ENCODE measurements at places on chromosomes 2 and 18. TPM values are rescaled to one million over a fixed set of nuclear protein-coding genes. Genes with fewer than 3 reads are reported as not detected.
A peak's percentile ranks its signal among the peaks of the same experiment; 100 is the strongest.

Gene PCARE
- total RNA-seq = 3.3 TPM

GRCh38 chr2:46002507-46002883 lies 294.7 kb upstream of the EPAS1 start:
- DNase-seq = peak; percentile 24

DNA sequence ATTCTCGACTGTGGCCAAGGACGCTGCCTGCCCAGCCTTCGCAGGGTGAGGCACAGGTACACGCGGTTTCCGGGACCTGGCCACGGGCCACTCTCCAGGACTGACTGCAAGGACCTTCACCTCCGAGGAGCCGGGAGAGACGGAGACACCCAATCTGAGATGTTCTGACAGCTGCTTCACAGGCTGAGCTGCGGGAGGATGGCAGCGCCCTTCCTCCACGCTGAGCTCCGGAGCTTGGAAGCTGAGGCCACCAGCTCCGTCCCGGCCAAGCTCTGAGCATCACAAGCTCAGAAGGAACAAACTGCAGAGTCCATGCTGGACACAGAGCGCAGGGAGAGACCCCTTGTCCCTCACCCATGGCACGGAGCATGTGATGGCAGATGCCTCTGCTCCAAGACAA lies 71.1 kb upstream of the CTDP1 start:
- no peak for DNase-seq

Gene EPB41L3
- 50.1 TPM for total RNA-seq

GRCh38 chr18:23307567-23308295 lies 145.4 kb upstream of the RIOK3 start:
- DNase-seq = no peak

Gene PROKR1
- total RNA-seq = 1.0 TPM

DNA sequence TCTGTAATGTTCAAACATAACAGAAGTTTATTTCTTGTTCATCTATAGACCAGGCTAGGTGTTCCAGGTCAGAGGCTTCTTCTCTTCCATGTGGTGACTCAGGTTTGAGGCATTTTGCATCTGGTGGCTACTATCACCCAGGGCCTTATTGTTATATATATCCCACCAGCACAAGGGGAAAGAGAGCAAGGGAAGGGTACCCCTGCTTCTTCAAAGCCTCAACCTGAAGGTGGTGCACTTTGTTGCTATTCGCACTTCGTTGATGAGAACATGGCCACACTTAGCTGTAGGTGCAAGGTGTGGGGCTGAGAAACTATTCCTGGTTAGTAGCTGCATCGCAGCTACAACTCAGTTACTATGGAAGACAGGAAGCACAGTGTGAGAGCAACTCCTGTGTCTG lies 27.4 kb upstream of the SLC3A1 start:
- no peak for DNase-seq

Gene GATA6
- total RNA-seq = 2.2 TPM

Gene PKP4
- total RNA-seq = 52.1 TPM

Gene EFR3B
- total RNA-seq = 6.1 TPM

GRCh38 chr18:49650426-49650891 lies 88.6 kb downstream of the LIPG start:
- DNase-seq = no peak

- peak; percentile 98 for DNase-seq
Measured at GRCh38 chr2:46666044-46666679, 186.8 kb downstream of the TMEM247 start.

Gene FOXD4L1
- not detected for total RNA-seq

DNA sequence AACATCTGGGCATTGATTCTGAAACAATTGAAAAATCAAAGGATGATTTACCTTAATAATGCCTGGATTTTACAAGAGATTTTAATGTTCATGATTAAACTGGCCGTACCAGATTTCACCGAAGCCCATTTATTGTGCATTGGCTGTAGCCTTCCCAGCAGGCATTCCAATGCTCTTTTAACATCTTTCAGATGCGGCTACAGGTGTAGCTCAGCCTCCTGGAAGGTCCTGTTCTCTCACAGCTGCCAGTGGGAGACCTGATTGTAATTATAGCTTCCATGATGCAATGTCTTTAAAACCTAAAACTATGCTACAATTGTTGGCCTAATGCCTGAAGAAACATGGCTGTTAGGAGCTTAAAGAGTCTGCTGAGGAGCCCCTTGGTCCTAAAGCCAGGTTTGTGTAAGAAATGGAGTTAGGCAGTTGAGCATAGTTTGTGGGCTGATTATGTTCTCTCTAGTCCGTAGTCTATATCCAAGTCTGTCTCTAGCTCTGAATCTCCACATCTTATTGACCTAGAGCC lies 147.4 kb downstream of the CERS6 start:
- DNase-seq = peak; percentile 52

DNA sequence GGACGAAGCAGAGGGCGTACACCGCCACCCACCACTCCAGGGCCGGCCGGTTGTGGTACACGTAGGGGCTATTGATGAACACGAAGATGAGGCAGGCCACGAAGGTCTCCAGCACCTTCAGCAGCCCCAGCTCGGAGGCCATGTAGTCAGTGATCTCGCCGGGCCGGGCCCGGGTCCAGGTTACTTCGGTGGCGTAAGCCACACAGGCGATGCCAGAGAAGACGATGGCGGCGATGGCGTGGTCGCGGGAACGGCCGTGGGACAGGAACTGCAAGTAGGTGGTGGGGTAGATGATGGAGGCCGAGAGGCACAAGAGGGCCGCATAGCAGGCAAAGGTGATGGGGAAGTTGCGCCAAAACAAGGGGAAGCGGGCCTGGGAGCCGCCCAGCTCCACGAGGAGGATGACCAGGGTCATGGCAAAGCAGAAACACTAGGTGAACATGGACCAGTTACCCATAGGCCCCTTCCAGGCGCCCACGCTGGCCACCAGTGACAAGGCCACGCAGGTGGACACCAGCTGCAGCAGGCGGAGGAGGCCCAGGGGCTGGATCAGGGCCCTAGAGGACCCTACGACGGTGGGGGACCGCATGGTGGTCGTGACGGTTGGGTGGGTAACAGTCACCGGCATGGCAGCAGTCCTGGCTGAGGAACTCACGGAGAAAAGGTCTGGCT lies 128.4 kb upstream of the FAM98A start:
- no peak for DNase-seq

DNA sequence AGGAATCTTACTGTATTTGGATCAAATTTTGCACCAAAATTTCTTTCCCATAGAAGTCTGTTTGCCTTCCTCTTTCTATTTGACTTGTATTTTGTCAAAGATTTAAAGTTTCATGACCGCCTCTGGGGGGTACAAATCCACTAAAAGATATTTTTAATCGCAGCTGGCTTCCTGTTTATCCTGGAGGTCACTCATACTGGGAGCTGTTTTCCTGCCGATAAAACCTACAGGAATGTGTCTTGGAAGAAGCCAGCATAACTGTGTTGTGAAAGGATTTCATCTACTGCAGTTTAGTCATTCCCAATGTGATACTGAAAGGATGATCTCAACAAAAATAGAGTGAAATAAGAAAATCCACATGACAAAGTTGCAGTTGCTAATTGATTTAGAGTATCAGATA lies 184.0 kb downstream of the RIT2 start:
- peak; percentile 4 for DNase-seq

DNA sequence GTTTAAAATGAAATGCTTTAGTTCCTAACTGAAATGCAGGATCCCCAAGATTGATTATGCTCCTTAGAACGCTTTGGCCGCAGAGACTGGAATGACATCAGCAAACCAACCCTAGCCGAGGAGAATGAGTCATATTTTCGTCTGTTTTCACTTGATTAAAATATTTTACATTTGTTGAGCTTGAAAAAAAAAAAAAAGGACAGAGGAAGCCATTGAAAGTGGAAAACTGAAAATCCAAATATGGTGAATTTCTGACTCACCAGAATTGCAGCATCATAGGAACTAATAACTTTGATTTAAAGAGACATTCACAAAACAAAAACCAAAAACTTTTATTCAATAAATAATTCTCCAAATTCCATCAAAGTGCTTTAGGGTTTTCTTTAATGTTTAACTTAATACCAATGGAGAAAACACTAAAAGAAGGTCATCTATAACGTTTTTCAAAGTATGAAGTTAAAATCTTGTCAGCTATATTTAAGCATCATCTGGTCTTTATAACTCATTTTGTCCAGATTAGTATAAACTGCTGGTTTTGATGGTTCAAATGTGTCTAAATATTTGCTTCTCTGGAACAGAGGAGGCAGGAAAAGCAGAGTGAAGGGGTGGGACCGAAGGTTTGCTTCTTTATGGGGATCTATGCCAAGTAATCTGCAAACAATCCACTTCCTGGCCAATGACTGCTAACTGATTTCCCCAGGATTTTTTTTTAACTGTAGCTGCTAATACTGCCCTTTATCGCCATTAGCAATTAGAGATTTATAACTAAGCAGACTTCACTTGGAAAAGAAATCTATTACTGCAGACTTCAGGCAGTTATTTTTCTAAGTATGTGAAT lies 30.9 kb upstream of the COL5A2 start:
- DNase-seq = peak; percentile 86

Gene CCDC85A
- 7.5 TPM for total RNA-seq

Gene GPR35
- 1.1 TPM for total RNA-seq

GRCh38 chr18:50558948-50559751 lies 737 bp upstream of the MAPK4 start:
- no peak for DNase-seq

GRCh38 chr2:43743706-43744105 lies 30.1 kb upstream of the DYNC2LI1 start:
- DNase-seq = no peak

Gene LIMS1
- 79.4 TPM for total RNA-seq

Gene DLX2
- total RNA-seq = 0.72 TPM

- DNase-seq = no peak
Measured at GRCh38 chr18:8602040-8602439, 7.2 kb upstream of the RAB12 start.

- DNase-seq = no peak
Measured at GRCh38 chr18:58373481-58373880, 255.4 kb downstream of the ALPK2 start.

DNA sequence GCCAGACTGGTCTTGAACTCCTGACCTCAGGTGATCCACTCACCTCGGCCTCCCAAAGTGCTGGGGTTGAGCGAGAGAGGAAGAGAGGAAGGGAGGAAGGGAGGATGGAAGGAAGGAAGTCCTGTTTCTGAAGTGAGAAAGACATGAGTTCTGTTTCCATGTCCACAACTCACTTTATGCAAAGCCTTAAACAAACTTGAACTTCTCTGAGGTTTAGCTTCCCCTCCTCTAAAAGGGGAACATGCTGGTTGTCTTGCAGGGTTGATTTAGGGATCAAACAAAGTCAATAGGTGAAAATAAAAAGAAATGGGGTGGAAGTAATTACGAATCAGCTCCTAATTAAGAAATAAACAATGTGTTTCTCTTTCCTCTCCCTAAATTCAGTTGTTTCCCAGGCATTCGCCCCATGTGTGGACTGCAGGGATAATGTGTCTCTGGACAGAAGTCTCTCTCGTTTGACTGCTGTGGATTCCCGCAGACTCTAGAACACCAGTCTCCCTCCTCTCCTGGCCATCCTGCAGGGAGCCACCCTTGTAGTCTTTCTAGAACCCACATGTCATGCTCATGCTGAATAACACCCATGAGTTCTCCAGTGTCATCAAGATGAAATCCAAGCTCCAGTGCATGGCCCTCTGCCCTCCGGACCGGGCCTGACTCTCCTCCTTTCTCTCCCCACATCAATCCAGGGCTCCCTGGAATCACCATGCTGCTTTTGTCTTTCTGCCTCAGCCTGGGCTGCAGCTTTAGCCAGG lies 229.3 kb upstream of the TRIB2 start:
- no peak for DNase-seq

DNA sequence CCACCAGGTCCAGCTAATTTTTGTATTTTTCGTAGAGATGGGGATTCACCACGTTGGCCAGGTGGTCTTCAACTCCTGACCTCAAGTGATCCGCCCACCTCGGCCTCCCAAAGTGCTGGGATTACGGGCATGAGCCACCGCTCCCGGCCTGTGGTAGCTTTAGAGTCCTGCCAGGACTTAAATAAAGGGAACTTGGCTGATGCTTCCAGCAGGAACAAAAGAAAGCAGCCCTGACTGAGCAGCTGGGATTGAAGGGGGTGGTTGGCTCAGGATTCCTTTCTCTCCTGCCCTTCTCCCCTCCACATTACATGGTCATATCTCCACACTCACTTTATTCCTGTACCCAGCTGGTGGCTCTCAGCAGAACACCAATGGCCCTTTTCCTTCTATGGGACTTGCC lies 20.0 kb downstream of the EFHD1 start:
- DNase-seq = peak; percentile 33

DNA sequence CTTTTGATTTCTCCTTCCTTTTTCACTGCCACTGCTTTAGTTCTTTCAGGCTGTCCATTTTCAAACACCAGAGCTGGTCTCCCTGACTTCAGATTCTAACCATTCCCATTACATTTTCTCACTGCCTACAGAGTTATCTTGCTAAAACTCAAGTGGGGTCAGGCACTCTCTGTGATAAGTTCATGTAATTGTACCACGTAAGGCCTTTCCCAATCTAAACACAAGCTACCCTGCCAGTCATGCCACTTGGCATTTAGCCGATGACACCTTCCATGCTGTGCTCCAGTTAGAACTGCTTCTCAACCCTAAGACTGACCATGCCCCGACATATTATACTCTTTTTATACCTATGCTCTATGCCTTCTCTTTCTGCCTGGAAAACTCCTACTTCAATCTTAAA lies 592.4 kb downstream of the DPP10 start:
- DNase-seq = no peak

- no peak for DNase-seq
Measured at GRCh38 chr2:36727550-36727949, 31.0 kb downstream of the VIT start.

- peak; percentile 73 for DNase-seq
Measured at GRCh38 chr2:22894761-22895160, 490.2 kb upstream of the KLHL29 start.

GRCh38 chr2:162062559-162062958 lies 11.5 kb downstream of the DPP4 start:
- DNase-seq = no peak

DNA sequence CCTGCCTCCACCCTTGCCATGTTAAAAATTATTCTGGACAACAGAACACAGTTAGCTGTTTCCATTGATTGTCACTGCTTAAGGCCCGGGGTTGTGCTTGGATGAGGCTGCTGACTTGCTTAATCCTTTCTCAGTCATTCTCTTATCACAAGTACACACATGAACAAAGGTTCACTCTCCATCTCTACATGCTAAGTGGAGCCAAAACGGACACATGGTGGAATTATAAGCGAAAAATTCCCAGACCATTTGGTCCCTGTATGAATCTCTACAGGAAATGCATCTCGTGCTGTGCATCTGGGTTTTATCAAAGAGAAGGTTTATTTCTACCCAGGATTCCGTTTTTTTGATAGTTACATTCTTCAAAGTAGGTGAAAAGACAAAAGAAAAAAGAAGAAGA lies 177.5 kb upstream of the ETAA1 start:
- peak; percentile 17 for DNase-seq

GRCh38 chr18:63427558-63427957 lies 5.3 kb upstream of the VPS4B start:
- no peak for DNase-seq

- no peak for DNase-seq
Measured at GRCh38 chr2:8234757-8235374, 447.0 kb upstream of the ID2 start.

DNA sequence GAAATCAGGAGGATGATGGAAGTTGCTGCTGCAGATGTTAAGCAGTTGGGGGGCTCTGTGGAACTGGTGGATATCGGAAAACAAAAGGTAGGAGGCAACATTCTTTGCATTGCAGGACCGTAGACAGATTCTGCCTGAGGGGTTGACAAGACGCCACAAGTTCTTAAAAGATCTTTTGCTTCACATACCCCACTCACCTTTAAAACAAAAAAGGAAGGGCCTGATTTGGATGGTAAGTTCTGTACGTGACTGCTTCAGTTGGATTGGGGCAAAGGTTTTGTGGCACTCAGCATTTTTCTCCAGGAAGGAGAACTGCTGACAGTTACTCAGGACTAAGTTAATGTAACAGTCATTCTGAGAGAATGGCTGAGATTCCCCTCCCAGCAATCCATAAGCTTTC lies 5.2 kb downstream of the CNDP2 start:
- DNase-seq = peak; percentile 44

Measured in tongue (tissue), 3 donors.